ENCODE measurements at places on chromosomes 6 and 20.

GRCh38 chr20:57175397-57176010 lies 90.9 kb downstream of the BMP7 start:
- no peak for DNase-seq

DNA sequence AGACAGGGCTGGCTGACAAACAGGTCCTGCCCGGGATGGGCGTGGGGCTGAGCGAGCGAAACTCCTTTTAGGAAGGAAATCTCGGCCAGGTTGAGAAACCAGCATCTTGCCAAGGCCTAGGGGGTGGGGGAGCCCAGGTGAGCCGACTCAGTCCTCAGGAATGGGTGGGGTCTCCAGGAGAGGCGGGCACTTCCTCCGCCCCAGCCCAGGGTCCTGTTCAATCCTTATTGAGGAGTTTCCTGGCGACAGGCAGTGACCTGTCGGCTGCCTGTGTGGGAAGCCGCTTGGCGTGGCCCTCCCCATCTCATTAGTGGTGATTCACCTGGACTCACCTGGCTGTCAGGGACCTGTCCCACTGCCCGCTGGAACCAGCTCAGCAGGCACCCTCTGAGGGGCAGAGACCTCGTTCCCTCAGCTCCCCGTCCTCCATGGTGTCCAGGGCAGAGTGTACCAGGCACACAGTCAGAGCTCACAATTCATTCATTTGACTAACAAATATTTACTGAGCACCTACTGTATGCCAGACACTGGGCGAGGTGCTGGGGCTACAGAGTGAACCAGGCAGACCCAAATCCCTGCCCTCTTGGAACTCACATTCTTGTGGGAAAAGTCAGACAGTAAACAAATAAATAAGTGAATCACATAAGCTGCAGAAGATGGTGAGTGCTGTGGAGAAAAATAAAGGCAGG lies 51.1 kb downstream of the FGD2 start:
- DNase-seq, result no peak

GRCh38 chr20:5100684-5101347 lies 18.9 kb downstream of the PCNA start:
- peak; percentile 8 for DNase-seq

DNA sequence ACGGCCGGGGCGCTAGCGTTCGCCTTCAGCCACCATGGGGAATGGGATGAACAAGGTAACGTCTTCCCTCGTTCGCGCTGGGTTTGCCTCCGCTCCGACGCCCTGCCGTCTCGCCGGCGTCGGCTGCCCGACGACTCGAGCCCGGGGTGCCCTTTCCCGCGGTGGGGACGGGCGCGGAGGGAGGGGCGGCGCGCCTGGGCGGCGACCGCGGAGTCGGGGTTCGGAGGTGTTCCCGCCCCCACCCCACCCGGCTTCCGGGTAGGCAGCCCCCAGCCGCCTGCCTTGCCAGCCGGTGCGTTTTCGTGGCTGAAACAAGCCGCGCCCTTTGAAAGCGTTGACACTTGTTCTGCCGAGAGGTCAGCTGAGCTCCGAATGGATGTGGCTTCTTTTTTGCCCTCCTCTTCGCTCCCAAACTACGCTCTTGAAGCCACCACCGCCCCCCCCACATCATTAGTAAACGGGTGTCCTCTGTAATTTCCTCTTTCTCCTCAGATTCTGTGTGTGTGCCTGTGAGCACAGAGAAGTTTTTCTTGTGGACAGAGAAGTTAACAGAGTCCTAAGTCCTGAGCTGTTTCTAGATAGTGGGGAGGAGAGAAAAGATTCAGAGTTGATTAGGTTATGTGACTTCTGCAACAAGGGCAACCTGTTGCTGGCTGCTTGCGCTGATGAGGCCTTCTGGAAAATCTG lies 362 bp downstream of the DUSP22 start:
- DNase-seq, result no peak

DNA sequence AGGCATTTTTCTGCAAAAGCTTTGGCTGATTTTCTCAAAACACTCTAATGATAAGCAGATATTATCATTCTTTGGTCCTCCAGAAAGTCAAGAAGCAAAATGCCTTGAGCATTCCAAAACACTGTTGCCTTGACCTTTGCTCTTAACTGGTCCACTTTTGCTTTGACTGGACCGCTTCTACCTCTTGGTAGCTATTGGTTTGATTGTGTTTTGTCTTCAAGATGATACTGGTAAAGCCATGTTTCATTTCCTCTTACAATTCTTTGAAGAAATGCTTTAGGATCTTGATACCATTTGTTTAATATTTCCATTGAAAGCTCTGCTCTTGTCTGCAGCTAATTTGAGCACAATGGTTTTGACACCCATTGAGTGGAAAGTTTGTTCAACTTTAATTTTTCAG lies 35.6 kb upstream of the SDHAF4 start:
- no peak for DNase-seq

DNA sequence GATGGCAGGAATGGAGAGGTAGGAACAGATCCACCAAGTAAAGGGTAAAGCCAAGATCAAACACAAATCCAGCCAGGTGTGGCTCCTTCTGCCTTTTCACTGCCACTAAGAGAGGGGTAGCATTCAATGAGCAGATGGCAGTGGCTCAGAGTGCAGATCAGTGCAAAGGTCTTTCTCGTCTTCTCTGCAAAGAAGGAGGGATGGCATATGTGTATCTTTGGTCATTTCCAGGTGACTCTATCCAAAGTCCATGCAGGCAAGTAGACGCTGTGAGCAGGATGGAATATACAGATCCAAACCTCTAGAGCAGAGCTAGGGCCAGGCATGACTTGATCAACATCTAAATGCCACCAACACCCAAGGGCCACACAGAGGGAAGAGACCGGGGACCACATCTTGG lies 6.9 kb downstream of the BANF2 start:
- DNase-seq, result no peak

DNA sequence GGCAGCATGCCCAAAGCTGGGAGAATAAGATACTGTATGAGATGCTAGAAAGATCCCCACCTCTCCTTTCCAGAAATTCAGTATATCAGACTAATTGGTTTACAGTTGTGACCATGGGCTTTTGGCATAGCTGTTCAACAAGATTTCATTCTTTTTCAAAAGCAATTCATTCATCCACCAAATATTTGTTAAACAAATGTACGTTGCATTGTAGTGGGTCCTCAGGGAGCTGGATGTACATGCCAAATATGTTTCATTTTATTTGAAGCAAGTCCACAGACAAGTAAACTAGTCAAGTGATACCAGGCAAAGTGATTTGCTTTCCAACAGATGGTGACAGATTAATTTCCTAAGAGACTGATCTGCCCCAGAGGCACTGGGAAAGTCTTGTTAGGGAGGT lies 85.8 kb upstream of the ESR1 start:
- DNase-seq, result no peak

DNA sequence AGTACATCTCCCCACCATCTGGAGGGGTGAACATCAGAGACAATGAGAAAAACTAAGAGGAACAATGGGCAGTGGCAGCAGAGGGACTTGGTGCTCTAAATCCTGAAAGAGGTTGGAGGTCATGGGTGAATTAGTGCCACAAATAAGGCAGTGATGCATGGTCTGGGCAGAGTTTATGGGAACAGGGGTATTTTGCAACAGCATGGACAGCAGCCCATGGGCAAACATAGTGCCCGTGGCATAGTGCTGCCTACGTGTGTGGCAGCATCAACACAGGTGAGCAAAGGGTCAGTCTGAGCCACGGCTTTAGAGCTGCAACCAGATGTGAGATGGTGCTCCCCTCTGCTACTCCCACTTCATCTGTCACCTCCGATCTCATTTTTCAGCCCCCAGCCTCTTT lies 459.1 kb upstream of the CITED2 start:
- DNase-seq, result no peak

DNA sequence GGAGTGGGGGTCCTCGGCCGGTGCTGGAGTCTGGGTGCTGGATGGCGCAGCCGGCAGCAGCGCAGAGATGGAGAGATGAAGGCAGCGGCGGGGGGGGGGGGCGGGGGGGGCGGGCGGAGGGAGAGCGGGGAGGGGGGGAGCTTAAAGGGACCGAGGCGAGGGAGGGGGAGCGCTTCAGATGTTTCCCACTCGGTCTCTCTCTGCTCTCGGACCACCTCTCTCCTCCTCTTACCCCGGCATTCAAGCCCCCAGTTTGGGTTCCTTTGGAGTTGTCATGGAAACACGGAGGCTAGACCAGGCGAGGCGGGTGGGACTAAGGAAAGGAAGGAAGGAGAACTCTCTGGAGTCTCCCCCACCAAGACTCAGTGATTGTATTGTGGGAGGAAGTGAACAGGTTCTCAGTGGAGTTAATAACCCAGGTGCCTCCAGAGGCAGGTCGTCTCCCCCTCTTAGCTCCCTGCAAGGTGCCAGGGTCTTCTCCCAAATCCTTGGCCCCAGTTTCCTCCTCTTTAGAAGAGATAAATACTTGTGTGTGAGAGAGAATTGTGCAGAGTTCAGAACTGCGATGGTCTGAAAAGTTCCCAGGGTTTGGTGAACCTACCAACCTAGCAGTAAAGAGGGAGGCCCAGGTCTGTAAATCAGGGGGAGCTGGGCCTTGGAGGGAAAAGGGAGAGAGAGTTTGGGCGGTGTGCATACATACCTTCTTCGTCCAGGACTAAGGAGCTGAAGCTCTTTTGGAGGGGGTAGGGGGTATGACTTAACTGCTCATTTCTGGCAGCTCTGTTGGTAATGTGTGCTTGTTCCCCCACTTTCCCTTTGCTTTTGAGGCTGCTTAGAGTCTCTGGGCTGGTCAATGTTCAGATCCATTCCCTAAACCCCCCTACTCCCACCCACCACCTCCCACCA lies at the start of gene PRRT1:
Gene PRRT1 (minus strand): TSS at position 77 of the 906 bp plus-strand sequence. CDS start 112 bp downstream, outside the sequence.
- DNase-seq, result no peak

DNA sequence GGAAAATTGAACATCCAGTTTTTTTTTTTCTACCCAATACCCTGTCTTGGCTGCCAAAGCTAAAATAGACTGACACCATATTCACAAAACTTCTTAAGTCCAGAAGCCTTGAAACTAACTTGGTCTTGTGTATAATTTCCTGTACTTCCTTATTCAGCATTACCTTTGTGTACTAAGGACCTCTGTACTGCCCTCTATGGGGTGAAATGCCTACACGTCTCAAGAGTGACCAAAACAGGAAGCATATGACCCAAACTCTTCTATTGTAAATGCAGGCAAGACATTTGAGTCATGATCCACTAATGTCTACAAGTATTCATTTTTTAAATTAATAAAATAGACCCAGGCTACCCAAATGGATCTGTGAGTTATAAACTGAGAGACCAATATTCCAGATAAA lies 50.4 kb downstream of the HMGCLL1 start:
- DNase-seq, result no peak

DNA sequence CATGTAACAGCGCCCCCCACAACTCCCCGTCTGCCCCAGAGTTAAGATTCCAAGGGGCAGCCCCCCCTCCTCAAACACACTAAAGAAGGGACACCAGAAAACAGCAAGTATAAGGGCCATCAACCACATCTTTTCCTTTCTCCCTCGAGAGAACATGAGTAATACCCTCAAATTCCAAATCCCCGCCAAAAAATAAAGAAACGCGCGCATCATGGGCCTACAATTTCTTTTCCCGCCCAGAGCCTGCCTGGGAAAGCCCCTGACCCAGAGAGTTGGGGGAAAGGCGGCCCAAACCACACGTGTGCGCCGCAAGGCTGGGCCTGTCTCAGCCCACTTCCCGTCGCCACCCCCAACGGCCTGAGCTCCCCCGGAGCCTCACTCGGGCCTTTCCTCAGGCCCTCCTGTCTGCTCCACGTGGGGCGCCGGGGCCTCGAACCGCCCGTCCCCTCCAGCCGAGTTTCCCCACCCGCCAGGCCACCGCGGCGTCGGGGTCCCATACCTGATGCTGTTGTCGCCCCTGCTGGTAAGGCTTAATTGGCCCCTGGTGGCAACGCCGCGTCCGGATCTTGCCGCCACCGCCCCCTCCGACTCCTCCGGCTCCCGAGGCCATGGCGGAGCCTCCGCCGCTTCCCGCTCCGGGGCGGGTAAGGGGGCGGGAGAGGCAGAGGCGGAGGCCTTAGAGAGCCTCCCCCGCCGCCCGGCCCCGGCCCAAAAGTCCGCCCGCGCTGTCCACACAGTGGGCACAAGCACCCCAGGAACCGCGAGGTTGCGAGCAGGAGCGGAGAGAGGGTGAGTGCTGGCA lies 746 bp downstream of the NUP153 start:
- DNase-seq, result no peak

DNA sequence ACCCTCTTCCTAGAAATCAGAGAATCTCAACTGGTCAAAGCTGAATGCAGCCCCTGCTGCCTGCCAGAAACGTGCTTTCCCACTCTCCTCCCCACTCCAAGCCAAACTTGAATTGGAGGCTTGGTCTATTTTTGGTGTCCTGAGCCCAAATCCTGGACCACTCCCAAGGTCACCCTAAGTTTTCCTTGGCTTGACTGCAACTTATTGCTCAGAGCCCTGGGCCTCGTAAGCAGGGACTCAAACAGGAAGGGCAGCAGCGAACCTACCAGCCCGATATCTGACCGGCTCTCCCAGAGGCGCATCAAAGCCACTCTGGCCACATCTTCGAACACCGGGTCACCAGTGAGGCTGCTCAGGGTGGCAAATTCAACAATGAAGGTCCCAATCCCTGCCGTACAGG lies 12.7 kb downstream of the EDEM2 start:
- DNase-seq, result no peak

- DNase-seq, result no peak
These were observed 11.4 kb downstream of the SLC2A4RG start for GRCh38 chr20:63750807-63751470.

DNA sequence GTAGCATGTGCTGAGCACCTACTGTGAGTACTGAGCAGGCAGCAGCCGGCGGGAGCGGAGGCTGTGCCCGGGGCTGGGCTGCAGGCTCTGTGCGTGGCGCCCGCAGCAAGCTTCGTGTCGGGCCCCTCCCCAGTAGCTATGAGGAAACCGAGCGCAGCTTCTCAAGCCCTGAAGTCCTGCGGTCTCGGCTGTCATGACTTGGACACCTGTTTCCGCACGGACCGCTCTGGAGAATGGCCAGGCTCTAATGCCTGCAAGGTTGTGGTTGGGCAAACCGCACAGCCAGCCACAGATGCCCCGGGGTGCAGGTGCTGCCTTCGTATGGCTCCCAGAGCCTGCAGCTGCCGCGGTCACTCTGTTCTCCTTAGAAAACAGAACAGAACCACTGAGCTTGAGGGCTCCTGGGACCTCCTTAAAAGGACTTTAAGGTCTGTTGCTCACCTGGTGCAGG lies 33.7 kb downstream of the PYGB start:
- DNase-seq, result no peak

- DNase-seq, result no peak
These were observed 15.1 kb upstream of the GOPC start for GRCh38 chr6:117617210-117618035.

DNA sequence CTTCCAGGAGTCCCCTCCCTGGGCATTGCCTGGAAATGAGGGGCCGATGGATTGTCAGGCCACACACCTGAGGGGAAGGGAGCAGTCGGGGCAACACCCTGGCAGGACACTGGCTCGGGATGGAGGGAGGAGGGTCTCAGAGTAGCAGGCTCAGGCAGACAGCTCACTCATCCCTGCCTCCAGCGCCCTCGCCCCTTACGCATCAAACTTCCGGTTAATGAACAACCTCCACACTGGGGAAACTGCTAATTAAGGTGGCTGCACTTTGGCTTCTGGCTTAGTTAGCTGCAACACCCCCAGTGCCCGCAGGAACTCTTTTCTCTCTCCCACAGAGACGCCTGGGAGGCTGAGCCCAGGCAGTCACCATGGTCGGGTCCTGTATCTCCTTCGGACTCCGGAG lies 13.4 kb upstream of the CHRNA4 start:
- no peak for DNase-seq

GRCh38 chr6:136959471-136959891 lies 37.4 kb downstream of the SLC35D3 start:
- no peak for DNase-seq

- DNase-seq, result no peak
These were observed 130.6 kb downstream of the BMP7 start for GRCh38 chr20:57135875-57136274.

Data from GM04503 (cell line).